ENCODE measurements at places on chromosomes 6 and 20.

- DNase-seq, result no peak
Observed at GRCh38 chr6:100212131-100212530, 218.1 kb upstream of the MCHR2 start.

- DNase-seq, result no peak
Observed at GRCh38 chr6:158852312-158853071, 33.3 kb upstream of the EZR start.

- no peak for DNase-seq
Observed at GRCh38 chr6:11535801-11536230, 1.7 kb upstream of the TMEM170B start.

GRCh38 chr20:32470025-32470861, 112.1 kb downstream of the ASXL1 start:
- no peak for DNase-seq

DNA sequence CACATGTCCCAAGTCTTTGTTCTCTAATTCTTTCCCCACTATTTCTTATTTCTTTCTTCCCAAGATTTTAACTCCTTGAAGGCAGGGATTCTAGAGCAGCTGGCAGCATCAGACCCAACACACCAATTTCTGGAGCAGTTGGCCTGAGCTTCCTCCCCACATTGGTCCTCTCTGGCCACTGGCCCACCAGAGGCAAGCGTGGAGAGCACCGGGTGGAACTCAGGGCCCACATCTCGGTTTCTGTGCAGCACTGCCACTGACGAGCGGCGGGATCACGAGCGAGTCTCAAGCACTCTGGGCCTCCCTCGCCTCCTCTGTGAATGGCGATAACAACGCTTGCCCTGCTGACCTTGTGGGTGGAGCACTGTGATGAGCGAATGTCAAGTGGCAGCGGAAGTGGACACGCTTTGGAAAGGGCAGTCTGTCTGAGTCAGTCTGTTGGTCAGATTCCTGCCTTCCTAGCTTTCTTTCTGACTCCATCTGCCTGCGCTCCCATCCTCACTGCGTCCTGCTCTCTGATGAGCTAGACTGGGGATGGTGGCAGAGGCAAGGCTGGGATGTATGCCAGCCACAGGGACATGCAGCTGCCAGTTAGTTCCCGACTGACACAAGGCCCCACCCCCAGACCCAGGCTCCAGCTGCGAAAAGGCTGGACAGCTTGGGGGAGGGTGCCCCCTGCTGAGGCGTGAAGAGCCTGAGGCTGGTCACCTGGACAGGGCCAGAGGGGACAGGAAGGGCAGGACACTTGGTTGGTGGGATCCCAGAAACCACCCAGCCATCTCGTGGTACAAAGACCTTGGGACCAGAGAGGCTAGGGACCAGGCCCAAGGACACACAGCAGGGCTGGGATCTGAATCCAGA, 4.5 kb upstream of the SPDEF start:
- peak; percentile 35 for DNase-seq

GRCh38 chr6:79630883-79631692, at the start of gene SH3BGRL2:
Gene SH3BGRL2 (plus strand): TSS chr6:79631329. CDS start chr6:79631462, 133 bp downstream.
- peak; percentile 97 for DNase-seq

GRCh38 chr6:82416346-82416745, 52.7 kb downstream of the TPBG start:
- no peak for DNase-seq

- DNase-seq, result no peak
Observed at GRCh38 chr6:132190097-132190814, 211.0 kb downstream of the MOXD1 start.

- DNase-seq, result no peak
Observed at GRCh38 chr6:165729307-165729936, 66.4 kb upstream of the PDE10A start.

- DNase-seq, result no peak
Observed at GRCh38 chr20:34377072-34377847, 14.2 kb downstream of the ITCH start.

DNA sequence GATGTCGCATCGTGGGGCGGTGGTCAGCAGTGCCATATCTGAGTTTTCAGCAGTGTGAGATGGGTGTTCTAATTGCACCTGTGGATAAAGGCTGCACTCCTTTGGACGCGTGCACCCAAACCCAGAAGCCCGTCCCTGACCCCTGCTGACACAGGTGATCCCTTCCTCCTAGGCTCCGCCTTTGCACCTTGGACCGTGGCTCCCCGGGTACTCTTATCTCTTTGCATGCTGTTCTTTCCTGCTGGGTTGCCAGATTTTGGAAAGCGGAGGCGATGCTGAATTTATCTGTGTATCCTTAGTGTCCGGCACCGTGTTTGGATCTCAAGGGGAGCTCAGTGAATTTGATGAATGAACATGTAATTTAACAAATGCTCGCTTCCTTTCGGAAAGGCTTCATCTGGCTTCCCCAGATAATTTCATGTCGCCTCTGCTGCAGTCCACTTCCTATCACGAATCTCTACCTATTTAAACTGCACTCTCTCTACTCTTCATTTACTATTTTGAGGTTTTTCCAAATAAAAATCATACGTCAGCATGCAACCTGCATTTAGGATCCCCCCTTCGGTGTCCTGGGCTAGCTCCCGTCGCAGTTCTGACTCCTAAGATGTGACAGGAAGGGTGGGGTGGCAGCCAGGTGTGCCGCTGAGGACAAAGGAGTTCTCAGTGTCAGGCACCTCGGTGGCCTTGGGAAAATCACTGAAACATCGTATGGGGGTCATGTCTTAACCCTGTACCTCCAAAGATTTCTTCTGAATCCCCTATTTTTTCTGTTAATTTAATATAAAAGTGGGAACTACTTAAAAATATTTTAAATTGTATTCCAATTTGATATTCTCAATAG, 753 bp upstream of the PERP start:
- no peak for DNase-seq

DNA sequence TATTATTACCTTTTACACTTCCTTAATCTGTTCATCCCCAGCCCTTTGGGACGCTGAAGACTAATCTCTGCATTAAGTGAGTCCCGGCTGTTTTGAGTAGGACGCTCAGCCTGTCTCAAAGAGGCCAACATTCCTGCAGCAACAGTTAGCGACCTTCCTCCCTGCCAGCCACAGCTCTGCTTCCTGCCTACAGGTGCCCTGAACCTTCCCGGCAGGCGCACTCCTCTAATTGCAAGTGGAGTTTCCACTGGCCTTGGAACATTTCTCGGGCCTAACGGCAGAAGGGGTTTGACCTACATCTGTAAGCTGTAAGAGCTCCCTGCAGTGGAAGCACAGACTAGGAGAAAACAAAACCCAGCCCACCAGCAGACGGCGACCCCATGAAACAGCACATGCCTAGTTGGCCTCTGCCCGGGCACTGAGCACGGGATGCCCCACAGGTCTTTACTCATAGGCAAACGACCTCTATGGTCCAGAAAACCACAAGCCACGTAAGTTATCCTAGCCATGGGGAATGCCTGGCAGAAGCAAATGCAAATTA, 137.9 kb downstream of the DTNBP1 start:
- DNase-seq, result peak; percentile 39

- no peak for DNase-seq
Observed at GRCh38 chr6:112144145-112144926, 56.9 kb downstream of the FAM229B start.

DNA sequence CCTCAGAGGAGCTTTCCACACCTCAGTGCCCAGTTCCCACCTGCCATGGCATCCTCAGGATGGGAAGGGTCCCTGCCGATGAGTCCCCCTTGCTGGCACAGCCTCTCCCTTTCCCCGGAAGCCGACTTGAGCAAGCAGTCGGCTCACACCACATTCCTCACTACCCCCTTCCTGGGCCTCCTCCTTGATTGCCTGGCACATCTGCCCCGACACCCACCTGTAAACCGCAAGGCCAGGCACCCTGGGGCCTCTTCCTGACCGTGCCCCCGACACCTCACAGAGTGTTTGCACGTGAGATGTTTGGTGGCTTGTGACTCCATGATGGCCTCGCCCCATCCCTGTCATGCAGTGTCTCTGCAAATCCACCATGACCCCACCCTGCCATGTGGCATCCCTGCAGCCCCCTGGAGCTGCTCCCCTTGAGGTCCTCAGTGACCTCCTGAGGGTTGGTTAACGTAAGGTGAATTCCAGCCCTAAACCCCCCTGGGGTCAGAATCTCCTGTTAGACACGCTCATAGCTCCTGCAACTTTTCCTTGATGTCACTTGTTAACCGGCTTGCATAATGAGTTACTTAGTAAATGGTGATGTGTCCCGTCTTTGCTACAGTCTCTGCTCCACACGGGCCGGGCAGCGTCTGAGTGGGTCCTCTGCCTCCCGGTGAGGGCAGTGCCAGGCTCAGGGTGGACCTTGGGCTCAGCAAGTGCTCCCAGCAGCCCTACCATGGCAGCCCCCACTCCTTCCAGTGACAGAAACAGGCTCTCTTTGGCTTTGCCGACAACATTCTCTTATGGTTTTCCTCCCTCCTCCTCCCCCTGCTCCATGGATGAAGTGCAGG, 115.9 kb upstream of the FRMD1 start:
- DNase-seq, result no peak

- peak; percentile 69 for DNase-seq
Observed at GRCh38 chr20:21096321-21097043, 9.7 kb downstream of the LINC00237 start.

GRCh38 chr6:78910591-78911171, 43.3 kb downstream of the IRAK1BP1 start:
- DNase-seq, result peak; percentile 76

- no peak for DNase-seq
Observed at GRCh38 chr20:24565835-24566351, 96.5 kb downstream of the SYNDIG1 start.

All from retina (tissue), 1 donor.